ENCODE measurements at places on chromosomes 7 and 10.
A peak's percentile ranks its signal among the peaks of the same experiment; 100 is the strongest.

DNA sequence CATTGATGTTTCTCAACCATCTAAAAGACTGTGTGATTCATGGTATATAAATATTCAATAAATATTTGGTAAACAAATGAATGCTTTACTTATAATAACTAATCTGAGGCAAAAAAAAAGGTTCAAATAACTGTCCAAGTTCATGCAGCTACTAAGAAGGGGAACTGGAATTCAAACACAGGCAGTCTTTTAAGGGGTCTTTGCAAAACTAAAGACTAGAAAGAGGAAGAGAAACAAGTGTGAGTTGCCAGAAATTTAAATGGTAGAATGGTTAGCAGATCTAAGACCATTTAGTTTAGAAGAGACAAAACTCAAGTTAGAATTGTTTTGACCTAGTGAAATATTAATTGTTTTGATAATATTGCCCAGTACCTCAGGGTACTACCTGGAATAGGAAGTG is 642.0 kb upstream of the LRRN3 start:
- DNase-seq: no peak

DNA sequence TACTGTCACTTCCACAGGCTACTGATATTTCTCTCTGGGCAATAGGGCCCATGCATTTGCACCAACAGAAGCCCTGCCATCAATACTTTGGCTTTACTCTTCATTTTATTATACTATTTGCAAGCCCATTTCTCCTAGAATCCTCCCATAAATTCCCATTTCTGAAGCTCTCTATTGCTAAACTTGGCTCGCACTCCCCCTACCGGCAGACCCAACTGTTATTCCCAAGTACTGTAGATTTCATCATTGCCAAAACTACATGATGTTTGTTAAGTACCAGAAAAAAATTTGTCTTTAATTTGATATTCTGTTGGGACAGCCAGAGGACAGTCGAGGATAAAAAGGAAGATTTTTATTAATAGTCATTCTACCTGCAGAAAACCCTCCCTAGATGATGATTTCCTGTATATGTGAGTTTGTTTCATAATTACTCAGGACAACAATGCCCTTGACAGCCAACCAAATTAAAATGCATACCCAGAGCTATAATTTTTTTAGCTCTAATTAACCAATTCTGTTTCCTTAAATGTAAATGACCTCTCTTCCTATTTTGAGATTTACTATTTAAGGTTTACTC is 298.6 kb downstream of the REEP3 start:
- DNase-seq: peak; percentile 2

GRCh38 chr10:5545778-5546710 is 21.3 kb downstream of the CALML3 start:
- DNase-seq: no peak

DNA sequence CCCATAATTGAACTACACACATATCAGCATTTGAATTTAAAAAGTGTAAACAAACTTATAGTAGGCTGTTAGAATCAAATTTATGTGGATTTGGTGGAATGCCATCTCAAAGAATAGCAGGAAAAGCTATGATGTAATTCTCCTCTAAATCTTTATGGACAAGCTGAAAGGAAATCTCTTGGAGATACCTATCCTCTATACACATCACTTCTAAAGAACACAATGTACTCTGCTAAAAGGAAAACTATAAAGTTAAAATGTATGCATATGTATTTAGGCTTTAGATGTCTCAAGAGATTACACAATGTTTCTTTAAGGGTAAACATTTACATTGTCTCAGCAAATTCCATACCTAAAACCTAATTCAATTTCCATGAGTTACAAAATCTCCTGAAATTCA is 323.3 kb downstream of the CRPPA start:
- DNase-seq: no peak

DNA sequence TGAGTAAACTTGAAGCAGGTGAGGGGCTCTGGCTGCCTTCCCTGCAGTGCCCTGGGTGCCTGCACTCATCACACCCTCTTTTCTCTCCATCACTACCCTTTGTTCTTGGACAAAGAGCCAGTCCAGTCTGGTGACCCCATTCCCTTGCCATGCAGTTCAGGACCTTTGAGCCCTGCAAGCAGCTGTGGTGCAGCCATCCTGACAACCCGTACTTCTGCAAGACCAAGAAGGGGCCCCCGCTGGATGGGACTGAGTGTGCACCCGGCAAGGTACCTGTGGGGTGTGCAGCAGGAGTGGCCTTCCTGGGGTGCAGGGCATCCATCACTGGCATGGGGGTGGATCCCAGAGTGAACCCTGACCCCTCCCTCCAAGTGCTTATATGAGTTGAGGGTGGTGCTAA is 48.7 kb downstream of the TBATA start:
- DNase-seq: no peak

DNA sequence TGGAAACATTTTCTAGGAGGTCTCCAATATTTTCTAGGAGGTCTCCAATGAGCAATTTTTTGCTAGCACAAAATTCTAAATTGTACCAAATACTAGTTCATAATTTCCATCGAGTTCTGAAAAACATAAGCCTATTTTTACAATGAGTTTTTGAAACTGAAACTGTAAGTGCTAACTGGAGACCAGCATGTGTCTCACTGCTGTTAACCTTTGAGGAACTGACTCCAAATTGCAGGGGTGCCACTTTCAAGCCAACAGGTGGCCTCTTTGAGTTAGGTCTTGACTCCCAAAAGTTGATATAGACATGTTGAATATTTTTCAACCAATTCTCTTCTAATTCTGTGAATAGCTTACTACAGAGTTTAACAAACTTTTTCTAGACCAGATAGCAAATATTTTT is 58.8 kb downstream of the CAV1 start:
- DNase-seq: no peak

DNA sequence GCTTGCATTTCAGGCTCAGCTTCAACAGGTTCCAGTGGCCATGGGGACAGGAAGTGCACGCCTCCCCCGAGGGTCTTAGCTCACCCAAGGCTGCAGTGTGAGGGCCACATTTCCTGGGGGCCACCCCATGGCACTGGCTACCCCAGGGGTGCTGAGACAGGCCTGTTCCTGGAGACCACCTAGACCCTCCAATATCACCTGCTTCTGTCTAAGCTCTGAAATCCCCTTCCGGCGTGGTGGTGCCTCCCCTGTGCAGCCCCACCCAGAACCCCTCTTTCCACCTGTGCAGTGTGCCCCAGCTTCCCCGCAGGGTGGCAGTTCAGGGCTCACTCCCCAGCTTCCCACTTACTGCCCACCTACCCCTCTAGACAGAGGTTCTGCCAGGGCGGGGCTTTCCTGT is 83.1 kb downstream of the ADARB2 start:
- no peak for DNase-seq

- DNase-seq: no peak
These were observed 51.8 kb upstream of the DNAAF5 start for GRCh38 chr7:674454-675410.

DNA sequence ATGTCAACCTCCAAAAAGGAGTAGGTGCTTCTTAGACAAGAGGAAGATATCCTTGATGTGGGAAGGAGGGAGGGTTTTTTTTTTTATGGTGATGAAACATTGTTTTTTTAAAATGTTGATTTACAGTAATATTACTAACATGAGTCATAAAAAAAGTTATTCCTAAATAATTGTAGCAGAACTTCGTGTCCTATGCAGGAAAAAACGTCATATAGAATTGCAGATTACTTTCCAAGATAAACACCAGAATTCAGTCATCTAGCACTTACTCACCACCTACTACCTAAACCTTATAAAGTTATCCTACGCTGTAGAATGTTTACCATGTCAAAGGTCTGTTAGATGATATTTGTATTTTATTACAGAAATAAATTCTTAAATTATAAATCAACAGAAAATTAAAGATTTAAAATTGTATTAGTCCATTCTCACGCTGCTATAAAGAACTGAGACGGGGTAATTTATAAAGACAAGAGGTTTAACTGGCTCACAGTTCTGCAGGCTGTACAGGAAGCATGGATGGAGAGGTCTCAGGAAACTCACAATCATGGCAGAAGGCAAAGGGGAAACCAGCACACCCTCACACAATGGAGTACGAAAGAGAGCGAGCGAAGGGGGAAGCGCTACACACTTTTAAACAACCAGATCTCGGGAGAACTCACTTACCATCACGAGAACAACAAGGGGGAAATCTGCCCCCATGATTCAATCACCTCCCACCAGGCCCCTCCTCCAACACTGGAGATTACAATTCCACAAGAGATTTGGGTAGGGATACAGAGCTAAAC is 105.2 kb upstream of the NEBL start:
- no peak for DNase-seq

DNA sequence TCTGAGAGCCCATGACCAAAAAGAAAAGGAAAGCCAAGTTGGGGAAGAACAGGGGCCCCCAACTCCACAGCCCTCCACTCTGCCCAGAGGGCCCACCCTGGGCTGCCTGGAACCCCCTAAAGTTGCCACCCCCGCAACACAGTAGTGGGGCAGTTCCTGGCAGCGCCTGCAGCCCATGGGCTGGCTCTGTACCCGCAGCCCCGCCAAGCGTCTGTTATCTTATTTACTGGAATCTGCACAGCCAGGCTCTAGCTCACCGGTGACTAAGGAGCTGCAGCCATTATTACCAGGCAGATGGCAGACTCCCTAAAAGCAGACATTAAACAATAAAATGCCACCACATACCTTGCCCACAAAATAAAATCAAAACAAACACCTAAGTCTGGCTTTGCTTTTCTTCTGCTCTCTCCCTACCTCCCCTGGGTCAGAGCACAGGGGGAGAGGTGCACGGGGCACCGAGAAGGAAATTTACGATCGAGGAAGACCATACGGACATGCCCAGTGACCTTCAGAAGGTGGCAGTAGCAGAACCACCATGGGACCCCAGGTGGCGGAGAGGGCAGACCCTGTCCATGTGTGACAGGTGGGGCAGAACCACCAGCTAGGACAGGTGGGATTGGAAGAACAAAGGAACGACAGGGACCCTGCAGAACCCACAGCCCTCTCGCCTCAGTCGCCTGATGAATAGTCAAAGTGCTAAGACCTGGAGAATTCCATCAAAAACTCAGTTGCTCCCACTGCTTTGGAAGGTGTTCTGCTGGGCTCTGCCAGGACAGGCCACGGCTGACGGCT is 66.3 kb downstream of the PRKAG2 start:
- DNase-seq: peak; percentile 72

- DNase-seq: no peak
These were observed 82.5 kb upstream of the PCBD1 start for GRCh38 chr10:70970830-70971229.

DNA sequence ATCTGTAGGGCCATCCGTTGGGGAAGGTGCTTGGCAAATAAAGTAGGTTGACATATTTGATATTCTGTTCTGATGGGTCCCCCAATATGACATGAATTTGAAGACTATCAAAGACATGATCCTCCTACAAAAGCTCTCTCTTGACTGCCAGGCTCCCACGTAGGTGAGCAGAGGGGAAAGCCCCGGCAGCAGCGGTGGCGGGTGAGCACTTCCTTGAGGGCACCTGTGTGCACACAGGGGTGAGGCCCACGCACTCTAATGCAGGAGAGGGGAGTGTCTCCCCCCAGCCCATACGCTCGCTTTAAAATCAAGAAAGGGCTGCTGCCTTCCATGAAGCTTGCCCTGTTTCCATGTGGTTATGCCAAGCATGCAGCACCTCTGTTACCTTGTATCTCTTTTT is 100.4 kb downstream of the TAX1BP1 start:
- DNase-seq: no peak

DNA sequence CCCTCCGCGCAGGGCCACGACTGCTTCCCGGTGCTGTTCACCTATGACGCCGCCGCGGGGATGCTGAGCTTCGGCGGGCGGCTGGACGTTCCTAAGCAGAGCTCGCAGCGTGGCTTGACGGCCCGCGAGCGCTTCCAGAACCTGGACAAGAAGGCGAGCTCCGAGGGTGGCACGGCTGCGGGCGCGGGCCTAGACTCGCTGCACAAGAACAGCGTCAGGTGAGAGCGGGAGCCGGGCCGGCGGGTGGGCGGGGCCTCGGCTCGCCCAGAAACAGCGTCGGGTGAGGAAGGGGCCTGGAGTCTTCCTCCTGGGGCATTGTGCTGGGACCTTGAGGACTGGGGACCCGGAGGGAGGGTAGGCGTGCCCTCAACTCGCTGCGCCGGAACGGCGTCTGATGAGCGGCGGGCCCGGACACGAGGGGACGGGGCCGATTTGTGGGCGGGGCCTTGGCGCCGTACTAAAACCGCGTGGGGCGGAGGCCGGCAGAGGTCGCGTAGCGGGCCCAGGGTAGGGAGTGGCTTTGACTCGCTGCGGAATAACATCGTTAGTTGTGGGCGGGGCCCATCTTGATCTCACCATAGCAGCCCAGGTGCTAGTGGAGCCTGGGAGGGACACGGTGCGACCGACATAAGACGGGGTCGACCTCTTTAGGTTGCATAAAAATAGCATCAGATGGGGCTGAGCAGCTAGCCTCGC is 15.6 kb downstream of the PDAP1 start:
- peak; percentile 47 for DNase-seq

DNA sequence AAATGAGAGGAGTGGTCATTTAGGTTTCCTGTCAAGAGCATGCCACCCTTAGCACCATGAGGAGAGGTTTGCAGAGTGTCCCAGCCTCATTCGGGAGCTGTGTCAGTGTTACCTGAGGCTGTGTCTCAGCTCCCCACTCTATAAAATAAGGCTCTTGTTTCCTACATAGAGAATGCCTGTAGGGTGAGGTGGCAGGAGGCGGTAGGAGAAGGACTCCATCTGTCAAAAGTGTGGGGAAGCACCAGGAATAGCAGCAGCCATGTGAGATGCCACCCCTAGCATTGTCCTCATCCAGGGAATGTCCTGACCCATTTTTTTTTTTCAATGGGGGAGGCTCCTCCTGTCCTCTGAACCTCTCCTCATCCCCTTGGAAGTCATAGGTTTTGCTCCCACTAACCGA is 451.2 kb downstream of the PLXNA4 start:
- DNase-seq: no peak

DNA sequence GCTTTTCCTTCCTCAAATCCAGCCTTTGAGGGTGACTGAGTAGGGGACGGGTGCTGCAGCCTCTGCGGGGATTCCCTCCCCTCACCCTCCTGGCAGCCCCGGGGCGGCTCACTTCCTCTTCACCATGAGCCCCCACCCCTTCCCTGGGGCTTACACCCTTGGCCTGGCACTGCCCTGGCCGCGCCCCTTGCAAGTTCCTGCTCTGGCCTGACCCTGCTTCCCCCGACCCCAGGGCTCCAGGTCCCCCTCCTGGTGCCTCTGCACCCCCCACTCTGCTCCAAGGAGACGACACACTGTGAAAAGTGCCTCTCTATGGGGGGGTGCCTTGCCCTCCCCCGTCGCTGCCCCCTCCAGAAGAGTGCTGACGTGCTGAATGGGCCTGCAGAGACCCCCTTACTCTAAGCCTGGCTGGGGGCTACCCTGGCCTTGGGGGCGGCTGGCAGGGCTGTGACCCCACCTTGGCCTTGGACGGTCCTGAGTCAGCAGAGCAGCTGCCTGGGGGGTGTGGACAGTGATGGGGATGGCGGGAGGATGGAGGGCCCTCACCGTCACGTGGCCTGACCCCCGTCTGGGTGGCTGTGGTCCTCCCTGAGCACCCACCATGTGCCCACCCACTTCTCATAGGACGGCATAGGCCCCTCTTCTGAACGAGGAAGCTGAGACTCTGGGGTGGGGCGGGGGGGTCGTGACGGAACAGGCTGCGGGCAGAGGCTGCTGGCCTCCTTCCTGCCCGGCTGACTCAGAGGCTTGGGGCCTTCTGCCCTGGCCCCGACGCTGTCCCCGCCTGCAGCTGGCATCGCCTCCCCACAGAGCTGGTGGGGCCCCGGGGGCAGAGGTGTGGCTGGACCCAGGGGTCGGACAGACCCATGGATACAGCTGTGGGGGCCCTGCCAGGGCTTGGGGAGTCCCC is 9.8 kb downstream of the LFNG start:
- DNase-seq: no peak

GRCh38 chr10:72523062-72523461 is 102.8 kb downstream of the MICU1 start:
- DNase-seq: no peak
